ENCODE measurements at places on chromosomes 13 and 19. TPM values are rescaled to one million over a fixed set of nuclear protein-coding genes. Genes with fewer than 3 reads are reported as not detected.

GRCh38 chr13:78183732-78184131 lies 265.1 kb upstream of the EDNRB start:
- no peak for DNase-seq

DNA sequence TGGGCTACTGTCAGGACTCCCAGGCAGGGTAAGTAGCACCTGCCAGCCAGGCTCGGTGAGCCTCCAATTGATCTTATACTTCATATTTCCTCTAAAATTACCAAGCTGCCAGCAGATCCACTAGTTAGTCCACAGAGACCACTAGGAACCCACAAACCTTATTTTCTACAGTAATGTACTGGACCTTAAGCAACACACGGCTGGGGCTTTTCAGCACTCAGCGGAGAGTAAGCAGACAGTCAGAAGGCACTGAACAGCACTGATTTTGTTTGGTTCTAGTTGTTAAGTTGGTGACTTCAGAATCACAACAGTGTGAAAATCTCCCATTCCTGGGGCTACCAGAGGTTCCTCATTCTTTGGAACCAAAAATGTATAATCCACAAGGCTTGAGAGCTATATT lies 56.1 kb downstream of the MRPL57 start:
- no peak for DNase-seq

DNA sequence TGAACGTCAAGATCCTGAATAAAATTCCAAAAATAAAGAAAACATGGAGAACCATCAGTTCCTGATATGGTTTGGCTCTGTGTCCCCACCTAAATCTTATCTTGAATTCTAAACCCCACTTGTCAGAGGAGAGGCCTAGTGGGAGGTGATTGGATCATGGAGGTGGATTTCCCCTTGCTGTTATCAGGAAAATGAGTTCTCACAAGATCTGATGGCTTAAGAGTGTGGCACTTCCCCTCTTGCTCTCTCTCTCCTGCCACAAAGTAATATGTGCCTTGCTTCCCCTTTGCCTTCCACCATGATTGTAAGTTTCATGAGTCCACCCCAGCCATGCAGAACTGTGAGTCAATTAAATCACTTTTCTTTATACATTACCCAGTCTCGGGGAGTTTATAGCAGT lies 827.4 kb downstream of the GPC5 start:
- DNase-seq: no peak

SLC7A9 gene
- 0.79 TPM for total RNA-seq

DNA sequence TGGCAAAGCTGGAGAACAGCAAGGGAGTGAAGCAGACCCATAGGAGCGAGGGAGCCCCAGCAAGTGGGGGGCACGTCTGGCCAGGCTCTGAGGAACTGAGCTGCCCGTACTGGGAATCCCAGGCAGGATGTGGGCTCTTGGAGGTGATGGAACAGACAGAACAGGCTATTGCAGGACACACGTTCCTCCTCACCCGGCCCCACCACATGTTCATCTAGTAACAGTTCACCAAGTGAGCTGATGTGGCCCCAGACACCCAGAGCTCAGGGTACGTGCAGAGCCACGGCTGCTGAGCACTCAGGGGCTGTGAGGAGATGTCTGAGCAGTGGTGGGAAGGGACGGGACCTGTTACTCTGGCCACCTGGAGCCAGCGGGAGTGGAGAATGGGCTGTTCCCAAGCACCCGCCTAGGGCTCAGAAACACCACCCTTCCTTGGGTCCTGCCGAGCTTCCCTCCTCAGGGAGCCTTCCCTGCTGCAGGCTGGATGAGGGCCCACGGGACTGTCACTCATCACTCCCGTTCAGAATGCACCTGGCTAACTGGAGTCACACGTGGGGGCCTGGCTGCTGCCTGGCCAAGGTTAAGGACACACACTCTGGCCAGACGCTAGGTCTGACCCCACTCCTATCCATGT lies 18.4 kb downstream of the ELL start:
- DNase-seq: no peak

GRCh38 chr13:99967498-99967868 lies 4.1 kb downstream of the ZIC5 start:
- no peak for DNase-seq

DNA sequence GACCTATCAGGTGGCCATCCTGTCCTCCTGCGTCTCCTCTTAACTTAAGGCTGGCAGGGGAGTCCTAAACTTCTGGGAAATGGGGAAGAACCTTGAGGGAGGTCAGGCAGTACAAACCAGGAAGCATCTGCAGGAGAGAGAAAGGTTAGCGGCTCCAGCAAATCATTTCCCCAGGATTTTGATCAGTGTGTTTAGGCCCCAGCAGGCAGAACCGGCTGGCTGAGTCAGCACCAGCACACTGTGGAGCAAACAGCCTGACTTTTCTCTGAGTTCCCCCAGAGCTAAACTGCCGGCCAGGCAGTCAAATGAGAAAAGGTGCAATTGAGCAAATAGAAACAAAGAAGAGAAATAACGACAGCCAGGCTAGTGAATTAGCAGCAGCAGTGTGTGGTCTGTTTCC lies 46.7 kb upstream of the MEDAG start:
- DNase-seq: no peak

GRCh38 chr19:43560687-43561086 lies 14.6 kb downstream of the XRCC1 start:
- DNase-seq: no peak

DNA sequence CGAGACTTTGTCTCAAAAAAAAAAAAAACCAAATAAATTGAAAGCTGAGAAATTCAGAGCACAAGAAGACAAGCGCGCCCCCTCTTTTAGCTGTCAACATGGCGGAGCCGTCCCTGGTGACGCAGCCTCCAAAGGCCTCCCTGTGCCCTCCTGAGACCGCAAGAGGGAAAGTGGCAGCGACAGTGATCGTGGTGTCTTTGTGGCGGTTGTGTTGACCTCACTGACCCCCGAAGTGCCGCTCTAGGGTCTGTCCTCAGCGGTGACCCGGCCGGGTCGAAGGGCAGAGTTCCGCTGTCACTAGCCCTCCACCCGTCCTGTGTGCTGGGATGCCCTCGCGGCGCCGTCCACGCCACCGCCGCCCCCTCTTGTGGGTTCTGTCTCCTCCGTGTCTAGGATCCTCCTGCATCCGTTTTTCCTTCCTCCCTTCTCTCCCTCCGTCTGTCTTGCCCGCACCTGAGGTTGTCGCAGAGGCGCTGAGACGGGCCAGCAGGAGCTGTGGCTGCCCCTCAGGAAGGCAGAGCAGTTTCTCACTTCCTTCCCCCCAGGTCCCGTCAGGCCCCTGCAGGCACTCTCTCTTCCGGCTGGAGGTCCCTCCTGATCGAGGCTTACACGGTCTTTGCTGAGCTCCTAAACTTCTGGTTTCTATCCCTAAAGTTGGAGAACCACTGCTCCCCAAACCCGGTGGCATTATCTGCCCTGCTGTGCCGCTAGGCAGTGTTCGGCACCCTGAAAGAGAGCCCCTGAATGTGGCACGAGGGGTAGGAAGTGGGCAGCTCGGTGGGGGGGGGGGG lies 7.2 kb downstream of the UHRF1 start:
- no peak for DNase-seq

ZNF763 gene
- total RNA-seq: 6.1 TPM

- DNase-seq: no peak
Measured at GRCh38 chr19:4361152-4362046, 18.0 kb downstream of the MPND start.

DNA sequence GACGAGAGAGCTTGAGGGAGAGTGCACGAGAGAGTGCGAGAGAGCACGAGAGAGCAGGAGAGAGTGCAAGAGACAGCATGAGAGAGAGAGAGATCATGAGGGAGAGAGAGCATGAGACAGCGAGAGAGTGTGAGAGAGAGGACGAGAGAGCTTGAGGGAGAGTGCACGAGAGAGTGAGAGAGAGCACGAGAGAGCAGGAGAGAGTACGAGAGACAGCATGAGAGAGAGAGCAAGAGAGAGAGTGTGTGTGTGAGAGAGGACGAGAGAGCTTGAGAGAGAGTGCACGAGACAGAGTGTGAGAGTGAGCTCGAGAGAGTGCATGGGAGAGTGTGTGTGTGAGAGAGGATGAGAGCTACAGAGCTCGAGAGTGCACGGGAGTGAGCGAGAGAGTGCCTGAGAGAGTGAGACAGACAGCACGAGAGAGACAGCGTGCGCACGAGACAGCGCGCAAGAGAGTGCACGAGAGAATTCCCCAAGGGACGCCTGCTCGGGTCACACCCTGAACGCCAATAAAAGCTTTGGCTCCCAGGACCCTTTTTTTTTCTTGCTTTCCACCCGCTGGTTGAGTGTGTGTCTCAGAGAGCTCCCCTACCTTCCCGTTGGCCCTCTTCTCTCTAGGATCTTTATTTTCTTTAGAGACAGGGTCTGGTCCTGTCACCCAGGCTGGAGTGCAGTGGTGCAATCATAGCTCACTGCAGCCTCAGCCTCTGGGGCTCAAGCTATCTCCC lies 3.7 kb downstream of the CD70 start:
- DNase-seq: no peak

- DNase-seq: no peak
Measured at GRCh38 chr19:13240312-13241022, 90.3 kb downstream of the IER2 start.

IGFL1 gene
- not detected for total RNA-seq

DNA sequence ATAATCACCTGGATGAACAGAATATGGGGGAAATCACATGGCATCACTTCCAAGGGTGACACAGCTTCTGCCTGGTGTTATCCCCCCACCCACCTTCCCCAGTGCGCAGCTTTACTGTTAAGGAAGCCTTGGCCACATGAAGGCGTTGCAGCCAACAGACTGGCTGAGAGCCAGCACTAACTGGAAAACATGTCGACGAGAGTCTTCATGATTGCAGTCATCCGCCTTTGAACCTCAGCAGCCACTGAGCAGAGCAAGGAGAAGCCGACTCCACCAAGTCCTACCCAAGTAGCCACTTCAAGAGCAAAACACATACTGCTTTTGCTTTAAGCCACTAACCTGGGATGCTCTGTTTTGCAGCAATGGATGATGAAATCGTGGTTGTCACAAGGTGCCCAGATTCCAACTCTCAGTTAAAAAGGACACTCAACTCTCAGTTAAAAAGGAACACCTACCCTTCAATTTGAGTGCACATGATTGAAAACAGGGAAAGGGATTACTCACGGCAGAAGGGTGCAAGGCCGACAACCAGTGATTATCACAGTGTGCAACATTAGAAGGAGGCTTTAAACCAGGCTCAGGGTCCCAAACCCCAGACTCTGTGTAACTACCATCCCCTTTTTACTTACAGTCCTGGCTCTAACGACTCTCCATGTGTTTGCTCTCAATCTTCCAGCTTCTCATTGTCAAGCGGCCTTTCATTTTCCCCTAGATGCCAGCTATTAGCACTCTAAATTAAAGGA lies 149.1 kb downstream of the KLF12 start:
- no peak for DNase-seq

- DNase-seq: no peak
Measured at GRCh38 chr13:44620057-44620456, 43.9 kb upstream of the TSC22D1 start.

- no peak for DNase-seq
Measured at GRCh38 chr19:21197590-21198295, 55.9 kb downstream of the ZNF431 start.

CDX2 gene
- not detected for total RNA-seq

PLVAP gene
- total RNA-seq: 23.6 TPM

DNA sequence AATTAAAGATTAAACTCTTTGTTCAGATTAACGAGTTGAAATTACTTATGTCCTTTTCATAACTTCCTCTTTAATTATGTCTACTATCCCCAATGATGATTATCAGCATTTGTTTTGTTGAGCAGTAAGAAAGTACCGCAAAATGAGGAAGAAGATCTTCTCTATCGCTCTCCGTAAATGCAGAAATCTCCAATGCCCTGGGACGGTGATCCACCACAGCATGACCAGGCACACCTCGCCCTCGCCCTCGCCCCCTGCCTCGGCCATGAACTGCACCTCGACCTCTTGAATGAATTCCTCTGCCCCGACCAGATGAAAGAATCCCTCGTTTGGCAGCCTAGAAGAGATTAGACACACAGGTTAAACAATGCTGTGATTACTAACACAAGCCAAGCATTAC lies 69.1 kb downstream of the RBM26 start:
- no peak for DNase-seq

GRCh38 chr13:97621631-97622030 lies 187.7 kb downstream of the RAP2A start:
- no peak for DNase-seq

GRCh38 chr13:35797991-35798390 lies 321.5 kb upstream of the MAB21L1 start:
- DNase-seq: no peak

DNA sequence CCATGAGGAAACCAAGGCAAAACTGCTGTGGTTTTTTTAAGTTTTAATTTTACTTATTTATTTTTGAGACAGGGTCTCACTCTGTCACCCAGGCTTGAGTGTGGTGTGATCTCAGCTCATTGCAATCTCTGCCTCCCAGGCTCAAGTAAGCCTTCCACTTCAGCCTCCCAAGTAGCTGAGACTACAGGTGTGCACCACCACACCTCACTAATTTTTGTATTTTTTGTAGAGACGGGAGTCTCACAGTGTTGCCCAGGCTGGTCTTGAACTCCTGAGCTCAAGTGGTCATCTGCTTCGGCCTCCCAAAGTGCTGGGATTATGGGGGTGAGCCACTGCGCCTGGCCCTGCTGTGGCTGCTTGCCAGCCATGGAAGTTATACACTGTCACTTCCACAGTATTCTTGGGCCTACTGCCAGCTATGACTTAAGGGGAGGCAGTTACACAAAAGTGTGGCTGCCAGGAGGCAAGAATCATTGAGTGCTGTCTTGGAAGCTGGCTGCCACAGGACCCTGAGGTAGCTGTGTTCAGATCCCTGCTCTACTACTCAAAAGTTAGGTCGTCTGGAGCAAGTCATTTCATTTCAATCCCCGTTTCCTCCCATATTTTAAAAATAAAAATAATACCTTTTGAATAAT lies 12.7 kb downstream of the FARP1 start:
- no peak for DNase-seq

DNA sequence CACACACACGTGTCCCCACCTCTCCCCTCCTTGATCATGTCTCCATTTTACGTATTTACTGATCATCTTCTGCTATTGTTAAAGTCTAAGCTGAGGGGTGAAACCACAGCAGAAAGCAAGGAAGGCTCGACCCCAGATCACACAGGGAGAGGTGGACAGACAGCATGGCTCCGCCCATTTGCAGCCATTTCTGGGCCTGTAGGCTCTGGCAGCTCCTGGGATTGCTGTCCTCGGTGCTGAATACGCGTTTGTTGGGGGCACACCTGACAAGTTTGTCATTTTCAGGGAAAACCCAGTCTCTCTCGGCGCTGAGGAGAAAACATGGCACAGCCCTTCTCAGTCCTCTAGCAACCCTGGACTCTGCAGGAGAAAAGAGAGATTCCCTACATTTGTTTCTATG lies 8.0 kb downstream of the TMEM86B start:
- DNase-seq: no peak

- DNase-seq: no peak
Measured at GRCh38 chr13:65825039-65825438, 1405.1 kb downstream of the PCDH9 start.

GRCh38 chr13:71865874-71866334 lies 1.1 kb downstream of the DACH1 start:
- DNase-seq: no peak

C3 gene
- total RNA-seq: 38.9 TPM

DNA sequence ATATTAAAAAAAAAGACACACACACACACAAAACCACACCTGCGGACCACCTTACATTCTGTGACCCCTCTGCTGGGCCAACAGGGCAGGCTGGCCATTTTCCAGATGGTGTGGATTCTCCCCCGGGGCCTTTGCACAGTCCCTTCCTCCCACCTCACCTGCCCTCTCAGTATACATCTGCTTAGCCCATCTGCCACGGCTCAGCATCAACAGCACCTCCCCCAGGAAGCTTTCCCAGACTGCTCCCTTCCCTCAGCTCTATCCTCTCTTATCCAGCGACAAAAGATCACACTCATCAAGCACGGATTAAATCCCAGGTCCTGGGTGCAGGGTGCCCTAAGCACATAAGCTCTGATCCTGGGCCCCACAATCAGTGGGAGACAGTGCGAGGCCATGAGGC lies 4.5 kb downstream of the ZNF787 start:
- DNase-seq: no peak
